HCT116 (cell line): ENCODE measurements at places on chromosomes 7 and 10.

- no peaks in the 10 kb centered on the region for H3K36me3 ChIP-seq
- H3K27ac ChIP-seq = no peak overlapping the region
- no peak overlapping the region for H3K4me3 ChIP-seq
- H3K27me3 ChIP-seq = no peaks in the 10 kb centered on the region
Measured at GRCh38 chr10:91210014-91210413, 10.4 kb upstream of the PCGF5 start.

DNA sequence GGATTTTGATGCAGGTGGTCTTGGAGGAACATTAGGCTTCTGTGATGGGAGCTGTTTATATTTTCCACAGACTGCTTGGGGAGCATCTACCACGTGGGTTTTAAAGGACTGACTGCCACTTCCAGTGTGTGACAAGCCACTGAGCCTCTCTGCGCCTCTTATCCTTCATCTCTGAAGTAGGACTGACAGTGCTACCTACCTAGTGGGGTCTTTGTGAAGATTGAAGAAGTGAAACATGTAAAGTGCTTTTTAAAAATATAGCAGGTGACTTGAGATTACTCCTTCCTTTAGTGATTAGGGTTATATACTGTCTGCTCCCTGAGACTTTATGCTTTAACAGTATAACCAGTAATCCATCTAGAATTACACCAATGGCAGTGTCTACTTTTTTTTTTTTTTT is 29.9 kb downstream of the NKX2-3 start:
- no peak overlapping the region for H3K27ac ChIP-seq
- no peak overlapping the region for H3K4me3 ChIP-seq
- H3K36me3 ChIP-seq = no peaks in the 10 kb centered on the region
- no peaks in the 10 kb centered on the region for H3K27me3 ChIP-seq
- DNase-seq = no peak

GRCh38 chr7:94700926-94701554 is 45.1 kb upstream of the SGCE start:
- peaks cover 17% of the 10 kb centered on the region for H3K4me1 ChIP-seq
- H3K27ac ChIP-seq = no peak overlapping the region
- H3K27me3 ChIP-seq = no peaks in the 10 kb centered on the region
- H3K4me3 ChIP-seq = no peak overlapping the region

GRCh38 chr10:96826438-96826837 is 5.7 kb upstream of the LCOR start:
- H3K27me3 ChIP-seq = no peaks in the 10 kb centered on the region
- no peak overlapping the region for H3K27ac ChIP-seq
- H3K4me1 ChIP-seq = peaks cover 14% of the 10 kb centered on the region
- no peaks in the 10 kb centered on the region for H3K36me3 ChIP-seq
- no peak overlapping the region for H3K4me3 ChIP-seq

DNA sequence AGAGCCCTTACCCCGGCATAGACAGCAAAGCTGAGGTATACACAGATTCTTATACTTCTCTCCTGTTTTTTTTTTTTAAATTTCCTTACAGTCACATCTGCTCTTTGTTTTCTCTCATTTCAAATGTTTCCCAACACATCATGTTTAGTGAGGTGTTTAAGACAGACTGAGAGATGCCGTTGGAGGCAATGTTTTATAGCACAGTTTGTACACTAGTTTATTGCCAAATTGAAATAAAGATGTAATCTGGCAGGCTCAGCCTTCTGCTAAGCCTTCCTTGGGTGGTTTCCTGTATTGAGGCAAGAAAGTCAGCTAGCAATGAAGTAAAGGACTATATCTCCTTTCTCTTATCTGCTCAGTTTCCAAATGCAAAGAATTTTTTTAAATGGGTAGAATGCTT is 393.4 kb downstream of the SORCS1 start:
- no peak for DNase-seq
- no peak overlapping the region for H3K4me3 ChIP-seq
- H3K36me3 ChIP-seq = no peaks in the 10 kb centered on the region

- H3K4me3 ChIP-seq = no peak overlapping the region
- H3K27ac ChIP-seq = no peak overlapping the region
- no peaks in the 10 kb centered on the region for H3K36me3 ChIP-seq
Measured at GRCh38 chr7:70557338-70557737, 574.6 kb upstream of the GALNT17 start.

DNA sequence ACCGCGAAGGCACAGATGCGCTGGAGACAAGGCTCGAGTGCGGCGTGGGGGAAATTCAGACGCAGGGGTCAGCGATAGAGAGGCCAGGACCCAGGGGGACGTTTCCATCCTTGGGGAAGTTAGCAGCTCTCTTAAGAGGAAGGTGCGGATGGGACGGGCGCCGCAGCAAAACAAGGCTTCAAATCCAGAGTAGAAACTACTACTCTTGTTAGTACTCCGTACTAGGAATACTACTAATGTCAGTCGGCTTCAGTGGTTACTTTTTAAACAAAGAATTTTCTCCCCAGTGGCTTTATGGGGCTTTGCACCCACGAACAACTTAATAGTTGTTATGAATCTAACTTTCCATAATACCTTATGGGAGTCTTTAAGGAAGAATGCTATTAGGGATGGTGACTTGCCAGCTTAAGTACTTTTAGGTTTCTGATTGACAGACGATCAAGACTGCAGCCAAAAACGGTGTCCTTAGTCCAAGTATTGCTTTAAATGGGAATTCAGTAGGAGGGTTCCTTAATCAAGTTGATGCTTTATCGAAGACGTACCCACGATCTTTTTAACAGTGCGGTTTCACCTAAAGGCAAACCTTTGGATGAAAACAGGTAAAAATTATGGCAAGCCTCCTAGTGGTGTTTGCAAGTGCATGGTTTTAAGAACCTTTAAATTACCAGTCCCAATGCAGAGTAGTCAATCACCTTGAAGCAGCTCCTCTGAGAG is 812 bp upstream of the IDE start:
- peak overlapping the region; percentile 97 for H3K27ac ChIP-seq
- no peaks in the 10 kb centered on the region for H3K36me3 ChIP-seq
- H3K4me1 ChIP-seq = peaks cover 26% of the 10 kb centered on the region
- DNase-seq = no peak
- peak overlapping the region; percentile 74 for H3K4me3 ChIP-seq

- H3K4me3 ChIP-seq = no peak overlapping the region
- peaks cover 32% of the 10 kb centered on the region for H3K27me3 ChIP-seq
- no peaks in the 10 kb centered on the region for H3K4me1 ChIP-seq
- H3K27ac ChIP-seq = no peak overlapping the region
- H3K36me3 ChIP-seq = no peaks in the 10 kb centered on the region
Measured at GRCh38 chr7:32318300-32319011, 171.7 kb downstream of the LSM5 start.

- DNase-seq = no peak
- no peak overlapping the region for H3K4me3 ChIP-seq
- H3K4me1 ChIP-seq = no peaks in the 10 kb centered on the region
- H3K36me3 ChIP-seq = no peaks in the 10 kb centered on the region
Measured at GRCh38 chr10:29224631-29225030, 64.2 kb upstream of the LYZL1 start.

- no peaks in the 10 kb centered on the region for H3K36me3 ChIP-seq
- H3K27ac ChIP-seq = no peak overlapping the region
- no peaks in the 10 kb centered on the region for H3K27me3 ChIP-seq
- no peaks in the 10 kb centered on the region for H3K4me1 ChIP-seq
- DNase-seq = no peak
Measured at GRCh38 chr10:1063232-1063865, 7.2 kb downstream of the WDR37 start.

- H3K4me1 ChIP-seq = no peaks in the 10 kb centered on the region
- no peak for DNase-seq
- H3K27me3 ChIP-seq = no peaks in the 10 kb centered on the region
- no peak overlapping the region for H3K4me3 ChIP-seq
Measured at GRCh38 chr7:129796186-129796775, 156.5 kb downstream of the UBE2H start.

GRCh38 chr7:5661942-5662341 is 119.5 kb downstream of the RNF216 start:
- peaks cover 2% of the 10 kb centered on the region; the same call in 1 of the 2 replicates for H3K36me3 ChIP-seq
- no peak overlapping the region for H3K4me3 ChIP-seq
- H3K4me1 ChIP-seq = no peaks in the 10 kb centered on the region
- DNase-seq = no peak
- no peak overlapping the region for H3K27ac ChIP-seq
- no peaks in the 10 kb centered on the region for H3K27me3 ChIP-seq

GRCh38 chr7:139774376-139774775 is 3.4 kb downstream of the HIPK2 start:
- no peak overlapping the region for H3K4me3 ChIP-seq
- peaks cover 50% of the 10 kb centered on the region for H3K4me1 ChIP-seq
- no peaks in the 10 kb centered on the region for H3K27me3 ChIP-seq
- no peak for DNase-seq
- H3K36me3 ChIP-seq = no peaks in the 10 kb centered on the region; the same call in 1 of the 2 replicates

- H3K4me1 ChIP-seq = no peaks in the 10 kb centered on the region
- no peak overlapping the region for H3K4me3 ChIP-seq
Measured at GRCh38 chr10:44045020-44045419, 339.9 kb downstream of the CXCL12 start.

DNA sequence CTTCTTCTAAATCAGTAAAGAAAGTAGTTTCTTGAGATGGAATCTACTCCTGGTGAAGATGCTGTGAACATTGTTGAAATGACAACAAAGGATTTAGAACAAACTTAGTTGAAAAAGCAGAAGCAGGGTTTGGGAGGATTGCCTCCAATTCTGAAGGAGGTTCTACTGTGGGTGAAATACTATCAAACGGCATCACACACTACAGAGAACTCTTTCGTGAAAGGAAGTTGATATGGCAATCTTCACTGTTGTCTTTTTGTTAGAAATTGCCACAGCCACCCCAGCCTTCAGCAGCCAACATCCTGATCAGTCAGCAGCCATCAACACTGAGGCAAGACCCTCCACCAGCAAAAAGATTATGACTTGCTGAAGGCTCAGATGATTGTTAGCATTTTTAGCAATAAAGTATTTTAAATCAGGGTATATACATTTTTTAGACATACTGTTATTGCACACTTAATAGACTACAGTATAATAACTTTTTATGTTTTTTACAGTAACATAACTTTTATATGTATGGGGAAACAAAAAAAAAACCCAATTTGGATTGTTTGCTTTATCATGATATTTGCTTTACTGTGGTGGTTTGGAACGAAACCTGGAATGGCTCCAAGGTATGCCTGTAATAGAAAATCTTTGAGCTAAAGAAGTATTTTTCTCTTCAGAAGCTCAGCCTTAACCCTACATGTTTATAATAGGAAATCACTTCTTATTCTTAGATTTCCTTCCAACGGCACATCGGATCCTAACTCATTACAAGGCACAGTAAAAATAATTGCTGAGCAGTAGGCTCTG is 257.3 kb downstream of the LRMDA start:
- no peak overlapping the region for H3K4me3 ChIP-seq
- H3K36me3 ChIP-seq = no peaks in the 10 kb centered on the region
- H3K27ac ChIP-seq = no peak overlapping the region
- H3K27me3 ChIP-seq = no peaks in the 10 kb centered on the region

DNA sequence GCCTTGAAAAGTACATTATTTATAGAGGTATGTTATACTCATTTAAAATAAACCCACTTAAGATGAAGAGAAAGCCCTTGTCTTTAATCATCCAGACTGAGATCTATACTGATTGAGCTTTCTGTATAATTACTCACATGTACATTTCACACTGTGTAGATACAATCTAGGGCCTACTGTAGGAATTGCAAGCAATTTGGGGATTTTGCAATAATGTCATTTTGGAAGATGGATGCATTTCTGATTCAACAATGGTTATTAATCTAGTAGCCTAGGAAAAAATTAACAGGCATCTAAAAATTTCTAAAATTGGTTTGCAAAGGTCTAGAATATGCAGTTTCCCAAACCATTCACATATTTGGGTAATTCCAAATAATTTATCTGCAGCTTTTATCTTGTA is 132.2 kb downstream of the PDE1C start:
- H3K27ac ChIP-seq = no peak overlapping the region
- no peaks in the 10 kb centered on the region for H3K36me3 ChIP-seq
- no peak overlapping the region for H3K4me3 ChIP-seq
- H3K4me1 ChIP-seq = no peaks in the 10 kb centered on the region
- H3K27me3 ChIP-seq = no peaks in the 10 kb centered on the region

GRCh38 chr7:519484-520390 is at the start of gene PDGFA:
PDGFA (minus strand) TSS chr7:519846; CDS start chr7:519001, 845 bp downstream.
- no peaks in the 10 kb centered on the region for H3K27me3 ChIP-seq
- H3K27ac ChIP-seq = peak within 1 kb of the TSS; percentile 83
- no peaks in the 10 kb centered on the region for H3K36me3 ChIP-seq

- H3K36me3 ChIP-seq = peaks cover 19% of the 10 kb centered on the region
- no peaks in the 10 kb centered on the region for H3K27me3 ChIP-seq
- H3K4me1 ChIP-seq = peaks cover 4% of the 10 kb centered on the region
Measured at GRCh38 chr10:97763411-97763810, 8.4 kb downstream of the SFRP5 start.

DNA sequence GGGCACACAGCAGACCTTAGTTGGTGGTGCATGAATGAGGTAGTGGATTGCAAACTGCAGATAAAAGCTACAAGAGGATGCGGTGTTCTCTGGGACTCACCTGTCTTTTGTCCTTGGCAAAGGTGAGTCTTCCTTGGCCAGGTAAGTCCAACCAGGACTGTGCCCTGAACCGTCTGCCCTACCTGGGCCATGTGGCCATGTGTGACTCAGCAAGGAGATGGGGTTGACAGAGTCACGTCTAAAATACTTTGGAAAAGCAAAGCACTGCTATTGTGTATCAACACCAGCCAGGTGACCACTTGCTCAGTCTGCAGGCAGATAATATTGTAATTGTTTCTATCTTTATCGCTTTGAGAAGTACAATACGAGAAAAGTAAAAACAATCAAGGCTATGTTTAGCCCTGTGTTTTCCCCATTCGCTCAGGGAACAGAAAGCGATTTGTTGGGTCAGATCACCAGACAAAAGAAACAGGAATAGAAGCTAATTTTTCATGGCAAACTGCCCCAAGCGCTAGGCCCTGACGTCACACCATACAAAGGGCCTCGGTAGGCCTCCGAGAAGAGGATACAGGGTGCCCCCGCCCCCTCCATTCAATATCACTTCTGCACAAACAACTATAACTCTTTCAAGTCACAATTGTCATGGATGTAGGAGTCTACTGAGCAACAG is 57.3 kb downstream of the FAM53B start:
- no peaks in the 10 kb centered on the region for H3K27me3 ChIP-seq
- H3K4me3 ChIP-seq = no peak overlapping the region
- no peaks in the 10 kb centered on the region for H3K36me3 ChIP-seq

- H3K36me3 ChIP-seq = no peaks in the 10 kb centered on the region
- H3K4me1 ChIP-seq = no peaks in the 10 kb centered on the region
- no peak for DNase-seq
- H3K27me3 ChIP-seq = no peaks in the 10 kb centered on the region
Measured at GRCh38 chr7:111103678-111104274, 12.8 kb downstream of the LRRN3 start.

DNA sequence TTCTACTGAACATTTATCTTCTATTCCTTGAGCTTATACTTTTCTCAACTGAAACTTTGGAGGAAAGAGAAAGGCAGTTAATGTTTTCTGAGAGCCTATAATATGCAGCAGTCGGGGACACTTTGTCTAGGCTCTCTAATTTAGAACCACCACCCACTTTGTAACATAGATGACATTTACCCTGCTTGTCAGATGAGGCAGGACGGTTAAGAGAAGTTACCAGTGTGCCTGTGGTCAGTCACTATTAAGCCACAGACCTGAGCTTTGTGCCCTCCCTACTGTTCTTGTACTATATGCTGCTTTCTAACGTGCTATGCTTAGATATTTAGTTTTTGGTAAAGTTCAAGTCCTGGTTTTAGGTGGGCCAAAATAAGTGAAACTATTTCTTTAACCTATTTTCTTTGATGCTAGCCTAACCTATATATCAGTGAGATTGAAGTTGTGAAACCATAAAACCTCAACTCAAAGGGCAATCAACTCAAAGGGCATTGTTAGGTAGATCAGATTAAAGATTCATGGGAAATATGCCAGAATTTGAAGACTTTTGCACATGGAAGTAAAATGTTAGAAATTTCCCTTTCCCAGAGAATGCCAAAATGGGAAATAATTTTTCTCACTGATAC is 156.5 kb upstream of the AGR3 start:
- H3K36me3 ChIP-seq = no peaks in the 10 kb centered on the region
- H3K27me3 ChIP-seq = no peaks in the 10 kb centered on the region
- H3K27ac ChIP-seq = no peak overlapping the region
- no peak overlapping the region for H3K4me3 ChIP-seq
- no peak for DNase-seq
- H3K4me1 ChIP-seq = peaks cover 2% of the 10 kb centered on the region; the same call in 1 of the 2 replicates
